Amniotic epithelial cell (primary cell): ENCODE measurements at places on chromosomes 2 and 18.
A peak's percentile ranks its signal among the peaks of the same experiment; 100 is the strongest.

DNA sequence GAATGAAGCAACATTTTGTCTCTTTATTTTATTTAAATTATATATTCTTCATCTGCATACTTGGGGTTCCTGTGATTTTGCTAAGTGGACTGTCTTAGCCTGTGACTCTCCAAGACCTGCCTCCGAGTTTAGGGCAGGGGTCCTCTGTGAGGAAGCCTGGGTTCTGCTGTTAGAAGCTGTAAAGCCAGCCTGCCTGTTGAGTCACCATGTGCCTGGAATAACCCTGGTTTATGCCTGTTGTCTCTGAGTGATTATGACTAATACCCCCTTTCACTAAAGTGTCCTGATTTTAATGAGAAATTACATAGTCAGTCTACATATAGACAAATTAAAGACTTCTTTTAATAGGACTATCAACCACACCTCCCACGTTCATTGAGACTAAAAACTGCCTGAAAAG lies 369.1 kb downstream of the ZNF521 start:
- DNase-seq, result no peak

DNA sequence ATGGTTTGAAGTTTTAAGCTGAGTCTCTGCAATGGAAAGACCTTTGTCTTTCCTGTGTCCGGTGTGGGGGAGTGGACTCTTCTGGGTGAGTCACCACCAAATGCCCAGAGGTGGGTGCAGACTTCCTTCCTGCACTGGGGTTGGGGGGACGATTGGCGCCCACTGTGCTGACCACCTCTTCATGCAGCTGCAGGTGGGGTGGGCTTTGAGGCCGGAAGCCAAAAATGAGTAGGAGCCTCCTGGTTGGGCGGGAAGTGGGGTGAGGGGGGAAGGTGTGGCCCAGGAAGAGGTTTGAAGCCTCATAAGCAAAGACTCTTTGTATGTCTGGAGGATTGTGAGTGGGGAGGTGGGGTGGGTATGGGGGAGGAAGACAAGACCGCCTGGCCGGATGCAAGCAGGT lies 27.6 kb downstream of the PAX8 start:
- no peak for DNase-seq

DNA sequence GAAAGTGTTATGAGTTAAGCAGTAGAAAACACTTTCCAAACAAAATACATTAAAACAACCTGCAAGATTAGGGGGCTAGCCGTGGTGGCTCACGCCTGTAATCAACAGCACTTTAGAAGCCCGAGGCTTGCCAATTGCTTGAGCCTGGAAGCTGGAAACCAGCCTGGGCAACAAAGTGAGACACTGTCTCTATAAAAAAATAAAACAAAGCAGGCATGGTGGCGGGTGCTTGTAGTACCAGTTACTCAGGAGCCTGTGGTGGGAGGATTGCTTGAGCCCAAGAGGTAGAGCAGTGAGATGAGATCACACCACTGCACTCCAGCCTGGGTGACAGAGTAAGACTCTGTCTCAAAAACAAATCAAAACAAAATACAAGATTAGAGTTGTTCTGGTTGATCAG lies 208.3 kb downstream of the ERBB4 start:
- DNase-seq, result no peak

GRCh38 chr2:190277234-190278112 lies 42.2 kb downstream of the HIBCH start:
- DNase-seq, result peak; percentile 59

GRCh38 chr2:177683661-177684069 lies 291.1 kb downstream of the AGPS start:
- no peak for DNase-seq

DNA sequence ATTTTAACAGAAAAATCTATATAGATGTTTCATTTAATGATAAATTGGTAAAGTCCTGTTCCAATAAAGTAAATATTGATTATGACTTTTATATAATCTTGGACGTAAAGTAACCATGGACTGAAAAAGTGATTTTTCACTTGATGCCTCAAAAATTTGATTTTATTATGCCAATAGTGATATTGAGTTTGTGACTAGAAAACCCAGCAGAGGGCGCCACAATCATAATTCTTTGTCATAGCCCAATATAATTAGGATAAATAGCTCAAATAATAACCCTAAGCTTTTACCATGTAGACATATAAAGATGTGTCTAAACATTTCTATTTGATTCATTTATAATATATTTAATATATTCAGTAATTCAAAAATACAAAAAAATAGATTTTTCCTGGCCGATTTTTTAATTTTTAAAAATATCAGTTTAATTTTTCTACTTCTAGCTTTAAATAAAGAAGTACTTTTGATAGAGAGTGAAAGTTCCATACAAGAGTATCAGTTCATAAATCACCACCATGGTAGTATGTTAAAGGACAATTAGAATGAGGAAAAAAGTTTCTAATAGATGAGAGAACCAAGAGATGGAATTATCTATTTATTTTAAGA lies 30.7 kb downstream of the CAMKMT start:
- peak; percentile 10 for DNase-seq

DNA sequence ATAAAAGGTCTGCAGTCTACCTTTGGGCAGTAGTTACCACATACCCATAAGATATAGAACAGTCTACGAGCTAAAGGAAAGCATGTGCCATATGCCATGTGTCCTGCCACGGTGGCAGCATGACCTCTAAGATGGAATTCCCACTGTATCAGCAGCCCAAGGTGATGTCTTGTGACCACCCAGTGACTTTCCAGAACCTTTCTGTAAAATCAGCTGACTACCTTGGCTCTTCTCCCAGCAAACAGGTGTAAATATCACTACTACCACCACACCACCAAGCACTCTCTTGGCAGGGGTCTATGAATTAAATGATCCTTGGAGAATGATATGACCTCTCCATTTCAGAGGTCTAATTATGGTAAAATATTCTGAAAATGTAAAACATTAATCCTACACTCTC lies 99.6 kb downstream of the METTL8 start:
- DNase-seq, result no peak
